ENCODE measurements at places on chromosomes 2 and 18.
A peak's percentile ranks its signal among the peaks of the same experiment; 100 is the strongest.

DNA sequence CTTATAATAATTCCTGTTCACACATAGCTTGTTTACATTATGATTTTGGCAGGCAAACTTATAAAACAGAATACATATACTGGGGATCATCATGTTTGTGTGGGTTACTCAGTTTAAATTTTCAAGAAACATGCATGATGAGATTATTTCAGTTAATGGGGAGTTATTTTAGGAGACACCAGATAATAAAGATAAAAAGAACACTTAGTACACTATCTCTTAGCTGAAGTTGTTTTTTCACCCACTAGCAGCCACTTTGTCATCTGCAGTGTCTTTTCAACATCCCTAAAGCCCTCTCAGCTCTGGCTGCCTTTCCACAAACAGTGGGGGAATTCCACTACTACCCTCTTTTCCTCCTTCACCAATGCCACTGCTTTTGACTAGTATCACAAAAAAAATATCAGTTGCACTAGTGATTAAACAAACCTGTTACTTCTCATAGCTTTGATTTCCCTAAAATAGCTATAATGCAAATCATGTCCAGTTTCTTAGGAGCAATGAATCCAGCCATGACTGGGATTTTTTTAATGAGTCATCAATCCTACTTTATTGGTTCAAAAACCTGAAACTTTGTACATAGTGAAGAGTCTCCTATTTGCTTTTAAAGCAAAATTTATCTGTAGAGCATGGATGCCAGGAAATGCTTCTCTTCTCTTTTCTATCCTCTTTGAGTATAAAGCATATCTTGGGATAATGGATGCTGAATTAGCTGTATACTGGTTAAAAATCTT, 156.7 kb upstream of the TFPI start:
- DNase-seq, result no peak

DNA sequence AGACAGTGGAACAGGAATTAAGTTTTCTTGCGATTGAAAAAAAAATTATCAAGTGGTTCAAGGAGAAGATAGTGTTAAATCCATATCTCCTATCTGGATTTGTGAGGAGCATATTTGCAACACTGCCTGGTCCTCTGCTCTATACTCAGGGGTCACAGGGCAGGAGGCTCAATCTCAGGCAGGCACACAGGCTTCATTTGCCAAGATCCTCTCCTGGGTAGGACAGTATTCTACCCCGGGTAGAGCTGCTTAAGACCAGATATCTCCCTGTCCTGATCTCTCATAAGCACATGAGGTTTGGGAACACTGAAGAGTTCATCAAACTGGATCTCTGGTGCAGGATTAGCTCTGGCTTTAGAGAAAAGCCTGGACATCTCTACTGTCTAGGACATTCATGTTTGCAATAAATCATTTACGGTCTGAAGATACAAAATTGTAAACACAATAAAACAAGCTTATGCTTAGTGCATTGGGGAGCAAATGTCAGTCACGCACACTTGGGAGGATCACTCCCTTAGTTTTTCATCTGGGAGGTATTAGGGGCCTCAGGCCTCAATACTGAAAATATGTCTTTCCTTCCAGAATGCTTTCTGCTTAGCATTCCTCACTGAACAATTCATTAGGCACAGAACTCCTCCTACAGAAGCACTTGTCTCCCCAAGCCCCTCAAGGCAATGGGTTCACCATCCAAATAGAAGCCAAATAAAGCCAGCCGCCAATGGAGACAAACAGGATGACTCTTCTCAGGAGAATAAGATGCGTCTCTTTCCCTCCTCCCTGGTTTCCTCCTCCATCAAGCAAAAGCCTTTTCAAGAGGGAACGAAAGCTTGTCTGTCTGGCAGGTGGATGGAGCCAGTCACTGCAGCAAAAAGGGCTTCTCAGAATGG, 34.1 kb upstream of the LCLAT1 start:
- DNase-seq, result no peak

GRCh38 chr2:125405816-125406215, 1250.1 kb upstream of the GYPC start:
- no peak for DNase-seq

GRCh38 chr2:168076731-168077130, 170.7 kb downstream of the STK39 start:
- no peak for DNase-seq

- DNase-seq, result peak; percentile 1
Measured at GRCh38 chr2:202104286-202104870, 31.3 kb downstream of the KIAA2012 start.

GRCh38 chr2:86634352-86634751, 10.7 kb upstream of the RNF103 start:
- no peak for DNase-seq

DNA sequence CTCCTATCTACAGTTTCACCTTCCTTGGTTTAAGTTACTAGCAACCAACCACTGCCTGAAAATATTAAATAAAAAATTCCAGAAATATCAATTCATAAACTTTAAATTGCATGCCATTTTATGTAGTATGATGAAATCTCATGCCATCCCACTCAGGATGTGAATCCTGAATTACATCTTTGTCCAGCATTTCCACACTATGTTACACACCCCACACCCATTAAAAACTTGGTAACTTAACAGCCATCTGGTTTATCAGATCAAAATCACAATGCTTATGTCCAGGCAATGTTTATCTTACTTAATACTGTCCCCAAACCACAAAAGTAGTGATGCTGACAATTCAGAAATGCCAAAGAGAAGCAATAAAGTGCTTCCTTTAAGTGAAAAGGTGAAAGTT, 21.6 kb downstream of the CUL3 start:
- no peak for DNase-seq

DNA sequence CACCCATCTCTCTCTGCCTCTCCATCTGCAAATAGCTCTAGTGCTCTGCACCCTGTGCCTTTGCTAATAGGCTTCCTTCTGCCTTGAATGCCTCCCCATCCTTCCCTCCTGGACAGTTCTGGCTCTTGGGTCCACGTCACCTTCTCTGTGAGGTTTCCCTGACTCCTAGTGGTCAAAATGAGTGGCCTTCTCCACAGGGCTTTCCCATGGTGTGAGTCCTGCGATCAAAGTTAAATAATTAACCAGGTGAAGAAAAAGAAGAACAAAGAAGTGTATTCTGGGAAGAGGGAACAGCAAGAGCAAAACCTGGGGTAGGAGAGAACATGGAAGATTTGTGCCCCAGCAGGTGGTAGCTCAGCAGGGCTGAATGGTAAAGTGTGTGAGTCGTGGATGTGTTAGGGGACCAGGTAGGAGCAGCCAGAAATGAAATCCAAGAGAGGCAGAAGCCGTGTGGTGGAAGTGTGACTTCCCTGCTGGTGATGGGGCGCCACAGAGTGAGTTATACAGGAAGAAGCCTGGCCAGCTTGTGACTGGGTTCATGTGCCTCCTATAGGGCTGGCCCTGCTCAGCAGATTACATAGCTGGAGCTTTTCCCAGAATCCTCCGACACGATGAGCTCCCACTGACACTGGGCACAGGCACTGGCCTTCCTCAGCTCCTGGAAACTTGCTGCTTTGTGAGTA, 93.8 kb upstream of the LDAH start:
- no peak for DNase-seq

DNA sequence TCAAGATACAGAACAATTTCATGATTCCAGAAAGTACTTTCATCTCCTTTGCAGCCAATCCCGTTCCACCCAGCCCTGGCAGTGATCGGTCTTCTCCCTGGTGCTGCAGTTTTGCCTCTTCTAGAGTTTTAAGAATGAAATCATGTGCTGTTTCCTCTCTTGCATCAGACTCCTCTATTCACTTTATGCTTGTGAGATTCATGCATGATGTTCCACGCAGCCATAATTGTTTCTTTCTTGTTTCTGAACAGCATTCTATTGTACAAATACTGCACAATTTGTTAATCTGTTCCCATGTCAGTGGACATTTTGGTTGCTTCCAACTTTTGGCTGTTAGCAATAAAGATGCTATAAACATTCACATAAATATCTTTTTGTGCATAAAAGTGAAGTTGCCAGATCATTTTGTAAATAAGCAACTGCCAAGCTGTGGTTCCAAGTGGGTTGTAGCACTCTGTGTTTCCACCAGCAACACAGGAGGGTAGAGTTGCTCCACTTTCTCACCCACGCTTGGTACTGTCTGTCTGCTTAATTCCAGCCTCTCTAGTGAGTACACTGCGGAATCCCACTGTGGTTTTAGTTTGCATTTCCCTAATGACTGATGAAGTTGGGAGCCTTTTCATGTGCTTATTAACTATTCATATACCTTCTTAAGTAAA, 104.5 kb downstream of the TWIST2 start:
- no peak for DNase-seq

GRCh38 chr2:180871649-180872048, 108.8 kb upstream of the UBE2E3 start:
- DNase-seq, result no peak

DNA sequence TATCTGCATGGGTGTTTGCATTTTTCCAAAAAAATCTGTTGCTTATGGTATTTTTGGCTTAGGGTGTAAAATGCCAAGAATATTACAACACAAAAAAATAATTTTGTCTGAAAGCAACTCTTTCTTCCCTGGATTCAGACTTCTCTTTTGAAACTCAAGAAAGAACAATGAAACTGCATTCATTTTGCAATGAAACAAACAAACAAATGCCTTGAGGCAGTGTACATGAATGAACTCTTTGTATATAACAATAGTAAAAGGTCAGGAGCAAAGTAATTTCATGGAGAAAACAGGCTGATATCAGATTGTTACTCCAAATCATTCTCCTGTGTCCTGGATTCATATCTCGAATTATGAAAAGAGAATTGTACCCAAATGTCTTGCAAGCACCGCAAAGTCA, 301.6 kb upstream of the CDH20 start:
- DNase-seq, result no peak

DNA sequence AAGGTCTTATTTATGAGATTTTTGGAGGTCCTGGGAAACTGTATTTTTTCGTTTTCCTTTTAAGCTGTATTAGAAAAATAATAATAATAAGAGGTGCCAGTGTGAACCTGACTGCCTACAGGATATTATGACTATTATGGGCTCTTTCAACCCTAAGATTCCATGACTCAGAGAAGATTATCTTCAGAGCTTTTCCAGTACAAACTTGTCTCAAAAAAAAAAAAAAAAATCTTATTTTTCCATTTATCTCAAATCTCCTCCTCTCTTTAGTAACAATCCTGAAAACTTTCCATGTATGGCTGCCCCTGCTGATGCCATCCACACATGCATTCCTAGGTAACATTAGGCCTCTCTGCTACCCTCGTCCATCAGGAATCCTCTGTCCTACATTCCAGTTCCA, 36.7 kb upstream of the RPE start:
- no peak for DNase-seq

DNA sequence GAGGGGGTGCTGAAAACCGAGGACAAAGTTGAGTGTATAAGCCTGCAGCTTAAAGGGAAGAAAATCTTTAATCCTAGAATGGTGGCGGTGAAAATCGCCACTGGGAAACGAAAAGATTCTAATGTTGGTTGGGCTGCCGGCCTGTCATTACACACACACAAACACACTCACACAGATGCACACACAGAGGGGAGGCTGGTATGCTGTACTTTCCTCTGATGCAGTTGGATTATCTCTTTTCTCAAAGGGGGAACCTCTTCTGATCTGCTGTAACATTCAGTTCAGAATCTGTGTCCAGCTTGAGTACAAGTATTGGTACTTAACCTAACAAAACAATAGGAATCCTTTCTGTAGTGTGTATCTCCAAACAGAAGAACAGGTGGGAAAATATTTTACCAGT, 39.0 kb downstream of the ANXA4 start:
- no peak for DNase-seq

GRCh38 chr2:64679673-64680425, 26.1 kb upstream of the SERTAD2 start:
- DNase-seq, result peak; percentile 53

DNA sequence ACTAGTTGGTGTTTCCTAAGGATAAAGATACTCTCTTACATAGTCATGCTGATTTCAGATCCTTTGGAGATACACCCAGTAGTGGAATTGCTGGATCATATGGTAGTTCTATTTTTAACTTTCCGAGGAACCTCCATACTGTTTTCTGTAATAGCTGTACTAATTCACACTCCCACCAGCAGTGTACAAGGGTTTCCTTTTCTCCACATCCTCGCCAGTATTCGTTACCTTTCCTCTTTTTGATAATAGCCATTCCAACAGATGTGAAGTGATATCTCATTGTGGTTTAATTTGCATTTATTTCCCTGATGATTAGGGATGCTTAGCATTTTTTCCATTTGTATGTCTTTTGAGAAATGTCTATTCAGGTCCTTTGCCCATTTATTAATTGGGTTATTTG, 34.0 kb downstream of the ACTR2 start:
- no peak for DNase-seq

GRCh38 chr2:239855863-239856587, 169.1 kb downstream of the NDUFA10 start:
- no peak for DNase-seq

- DNase-seq, result no peak
Measured at GRCh38 chr2:9228088-9228751, 21.6 kb downstream of the ASAP2 start.

DNA sequence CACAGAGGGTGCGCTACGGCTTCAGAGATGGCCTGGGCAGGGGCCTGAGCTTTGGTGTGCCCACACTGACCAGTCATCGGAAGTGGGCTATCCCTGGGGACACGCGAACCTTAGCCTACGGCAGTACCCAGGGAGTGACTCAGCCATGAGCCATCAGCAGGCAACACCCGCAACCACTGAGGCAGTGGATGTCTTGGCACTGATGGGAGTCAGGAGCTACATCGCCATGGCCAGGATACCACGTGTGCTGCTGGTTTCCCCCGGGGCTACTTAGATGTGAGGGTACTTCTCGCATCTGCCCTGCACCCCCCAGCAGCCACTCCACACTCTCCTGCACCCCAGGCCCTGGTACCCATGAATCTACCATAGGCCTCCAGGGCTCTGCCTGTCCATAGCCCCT, 12.8 kb upstream of the HPCAL1 start:
- DNase-seq, result no peak

DNA sequence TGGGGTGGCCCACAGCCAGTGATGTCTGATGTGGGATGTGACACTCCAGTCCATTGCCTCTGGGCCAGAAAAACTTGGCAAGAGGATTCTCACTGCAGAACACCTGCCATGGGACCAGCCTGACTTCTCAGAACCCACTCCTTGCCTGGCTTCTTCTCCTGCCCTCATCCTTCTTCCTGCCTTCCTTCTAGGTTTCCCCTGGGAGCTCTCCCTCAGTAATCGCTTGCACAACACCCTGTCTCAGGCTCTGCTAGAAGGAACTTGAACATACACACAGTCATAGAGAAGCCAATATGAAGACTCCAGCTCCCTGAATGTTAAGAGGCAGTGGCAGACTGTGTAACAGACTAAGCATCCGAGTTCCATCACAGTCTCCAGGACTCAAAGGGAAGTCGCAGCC, 4.3 kb upstream of the COL6A3 start:
- DNase-seq, result no peak

DNA sequence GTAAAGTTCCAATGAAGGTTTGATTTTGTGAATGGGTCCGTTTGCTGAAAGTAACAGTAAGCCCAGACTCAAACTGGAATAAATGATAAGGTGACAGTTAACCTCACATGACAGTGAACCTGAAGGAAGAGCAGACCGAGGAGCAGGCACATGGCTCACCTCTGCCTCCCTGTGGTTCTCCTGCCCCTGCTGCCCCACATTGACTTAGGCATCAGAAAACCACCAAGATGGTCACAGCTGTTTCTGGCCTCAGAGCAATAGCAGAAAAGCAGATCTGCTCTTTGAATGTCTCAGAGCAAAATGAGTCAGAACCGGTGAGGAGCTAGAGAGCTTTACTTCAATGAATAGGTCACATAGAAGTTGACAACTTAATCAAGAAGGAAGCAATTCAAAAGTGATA, 487.6 kb downstream of the METTL4 start:
- no peak for DNase-seq

GRCh38 chr2:241432824-241433448, 75.4 kb downstream of the STK25 start:
- peak; percentile 5 for DNase-seq

- no peak for DNase-seq
Measured at GRCh38 chr18:79802298-79802697, 4.6 kb downstream of the KCNG2 start.

All from SHP77 treated with DMSO at 0.1 percent for 48 hours (cell line).